Activated CD4-positive, alpha-beta T cell treated with anti-CD3 and anti-CD28 coated beads for 1 hour (primary cell): ENCODE measurements at places on chromosomes 5 and 9.

DNA sequence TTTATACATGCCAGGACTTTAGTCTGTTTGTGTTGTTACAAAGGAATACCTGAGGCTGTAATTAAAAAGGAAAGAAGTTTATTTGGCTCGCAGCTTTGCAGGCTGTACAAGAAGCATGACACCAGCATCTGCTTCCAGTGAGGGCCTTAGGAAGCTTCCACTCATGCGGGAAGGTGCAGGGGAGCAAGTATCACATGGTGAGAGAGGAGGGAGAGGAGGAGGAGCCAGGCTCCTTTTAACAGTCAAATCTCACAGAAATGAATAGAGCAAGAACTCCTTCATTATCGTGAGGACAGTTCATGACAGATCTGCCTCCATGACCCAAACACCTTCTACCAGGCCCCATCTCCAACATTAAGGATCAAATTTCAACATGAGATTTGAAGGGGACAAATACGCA is 18.7 kb upstream of the C5orf46 start:
- DNase-seq = no peak

DNA sequence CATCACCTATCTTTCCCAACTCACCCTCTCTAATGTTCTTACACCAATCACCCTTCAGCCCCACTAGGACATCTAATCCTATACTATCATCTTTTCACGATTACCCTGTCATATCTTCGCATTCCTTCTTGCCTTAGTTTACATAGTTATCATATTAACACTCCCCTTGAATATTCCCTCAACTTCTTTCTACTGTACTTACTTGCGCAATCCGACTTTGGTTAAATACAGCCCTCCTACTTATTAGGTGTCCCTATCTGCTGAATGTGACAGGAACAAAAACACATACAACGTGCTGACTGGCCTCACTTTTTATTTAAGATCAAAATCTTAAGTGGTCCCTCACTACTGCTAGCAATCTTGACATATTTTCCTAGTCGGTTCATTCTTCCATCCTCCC is 19.5 kb upstream of the HK3 start:
- DNase-seq = no peak

- no peak for DNase-seq
These were observed 173.5 kb downstream of the ZNF608 start for GRCh38 chr5:124572971-124573370.

GRCh38 chr9:123453831-123454321 is 97.9 kb downstream of the CRB2 start:
- no peak for DNase-seq

- DNase-seq = no peak
These were observed 302.5 kb downstream of the CDH18 start for GRCh38 chr5:19685473-19685872.

GRCh38 chr9:101566904-101567724 is 27.7 kb downstream of the PPP3R2 start:
- no peak for DNase-seq

GRCh38 chr9:109242014-109242413 is 75.0 kb upstream of the FRRS1L start:
- no peak for DNase-seq

DNA sequence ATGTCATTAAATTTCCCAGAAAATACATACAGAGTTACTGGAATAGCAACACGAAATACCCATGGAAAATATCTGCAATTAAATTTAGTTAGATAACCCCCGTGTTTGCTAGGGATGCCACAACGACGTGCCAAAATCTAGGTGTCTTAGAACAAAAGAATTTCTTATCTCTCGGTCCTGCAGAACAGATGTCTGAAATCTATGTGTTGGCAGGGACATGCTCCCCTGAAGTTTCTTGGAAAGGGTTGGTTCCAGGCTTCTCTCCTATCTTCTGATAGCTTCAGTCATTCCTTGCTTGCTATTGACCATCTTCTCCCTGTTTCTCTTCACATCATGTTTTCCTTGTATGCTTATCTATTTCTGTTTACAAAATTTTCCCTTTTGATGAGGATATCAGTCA is 1067.0 kb downstream of the CDH18 start:
- no peak for DNase-seq

- DNase-seq = no peak
These were observed 3.6 kb upstream of the OLFM1 start for GRCh38 chr9:135083831-135084230.

- DNase-seq = no peak
These were observed 204.5 kb downstream of the HSPA4 start for GRCh38 chr5:133256276-133256675.

DNA sequence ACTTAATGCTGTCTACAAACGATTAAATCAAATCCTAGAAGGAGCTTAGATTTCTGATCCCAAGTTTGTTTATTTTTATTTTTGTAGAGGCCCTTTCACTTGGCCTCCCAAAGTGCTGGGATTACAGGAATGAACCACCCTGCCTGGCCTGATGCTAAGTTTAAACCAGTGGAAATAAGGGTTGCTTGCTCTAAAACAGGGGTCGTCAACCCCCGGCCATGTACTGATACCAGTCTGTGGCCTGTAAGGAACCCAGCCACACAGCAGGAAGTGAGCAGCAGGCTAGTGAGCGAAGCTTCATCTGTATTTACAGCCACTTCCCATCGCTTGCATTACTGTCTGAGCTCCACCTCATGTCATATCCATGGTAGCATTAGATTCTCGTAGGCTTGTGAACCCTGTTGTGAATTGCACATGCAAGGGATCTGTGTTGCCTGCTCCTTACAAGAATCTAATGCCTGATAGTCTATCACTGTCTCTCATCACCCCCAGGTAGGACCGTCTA is 11.4 kb downstream of the TTC1 start:
- no peak for DNase-seq

- DNase-seq = no peak
These were observed 2200.4 kb upstream of the C9orf72 start for GRCh38 chr9:29773676-29774075.

GRCh38 chr5:146565764-146566367 is 49.9 kb upstream of the GPR151 start:
- no peak for DNase-seq

DNA sequence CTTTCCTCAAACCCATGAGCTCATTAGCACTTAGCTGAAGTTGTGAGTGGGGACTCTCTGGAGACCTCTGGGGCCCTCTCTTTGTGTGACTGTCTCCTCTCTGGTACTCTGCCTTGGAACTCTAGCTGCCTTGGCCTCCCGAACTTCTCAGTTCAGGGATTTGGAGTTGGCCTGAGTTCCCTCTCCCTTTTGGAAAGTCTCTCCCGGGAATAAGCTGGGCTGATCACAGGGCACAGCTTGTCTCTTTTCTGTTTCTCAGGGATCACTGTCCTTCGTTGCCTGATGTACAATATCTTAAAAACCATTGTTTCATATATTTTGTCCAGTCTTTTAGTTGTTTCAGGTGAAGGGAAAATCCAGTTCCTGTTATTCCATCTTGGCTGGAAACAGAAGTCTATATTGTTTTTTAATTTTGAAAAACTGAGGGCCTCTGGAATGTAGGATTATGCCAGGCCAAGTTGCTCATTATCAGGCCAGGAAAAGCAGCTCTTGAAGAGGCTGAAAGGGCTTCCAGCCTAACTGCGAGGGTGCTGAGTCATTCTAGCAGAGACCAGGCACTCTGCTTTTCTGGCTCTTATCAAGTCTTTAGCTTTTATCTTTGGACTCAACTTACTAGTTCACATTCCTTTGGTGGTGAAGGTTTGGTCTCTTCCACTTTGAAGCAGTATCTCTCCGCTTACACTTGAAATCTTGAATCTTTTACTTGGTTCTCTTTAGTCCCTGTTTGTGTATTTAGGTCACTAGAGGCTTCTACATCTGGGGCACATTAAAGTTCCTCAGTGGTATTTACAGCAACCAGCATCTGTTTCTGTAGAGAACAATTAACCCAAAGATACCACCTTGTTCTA is 8.4 kb upstream of the RGS3 start:
- no peak for DNase-seq

DNA sequence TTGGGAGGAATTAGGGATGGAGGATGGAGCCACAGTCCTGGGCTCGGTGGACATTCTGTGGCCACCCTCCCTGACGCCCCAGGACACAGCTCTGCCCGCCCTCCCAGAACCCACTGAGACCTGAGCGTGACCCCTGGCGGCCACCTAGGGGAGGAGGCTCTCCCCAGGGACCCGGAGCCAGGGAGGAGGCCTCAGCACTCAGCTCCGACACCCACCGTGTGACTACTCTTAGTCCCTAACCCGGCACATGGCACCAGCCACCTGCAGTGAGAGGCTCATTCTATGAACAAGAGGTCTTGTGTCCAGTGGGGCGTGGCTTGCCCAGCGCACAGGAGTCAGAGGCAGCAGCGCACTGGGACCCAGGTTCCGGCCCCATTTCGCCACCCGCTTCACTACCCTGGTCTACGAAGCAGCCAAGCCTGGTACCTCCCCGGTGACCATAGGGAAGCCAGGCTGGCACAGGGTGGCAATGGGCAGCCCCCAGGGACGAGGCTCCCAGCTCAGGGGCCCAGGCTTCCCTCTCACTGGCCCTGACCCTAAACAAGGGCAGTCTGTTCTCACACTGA is 10.2 kb downstream of the SARDH start:
- DNase-seq = no peak

DNA sequence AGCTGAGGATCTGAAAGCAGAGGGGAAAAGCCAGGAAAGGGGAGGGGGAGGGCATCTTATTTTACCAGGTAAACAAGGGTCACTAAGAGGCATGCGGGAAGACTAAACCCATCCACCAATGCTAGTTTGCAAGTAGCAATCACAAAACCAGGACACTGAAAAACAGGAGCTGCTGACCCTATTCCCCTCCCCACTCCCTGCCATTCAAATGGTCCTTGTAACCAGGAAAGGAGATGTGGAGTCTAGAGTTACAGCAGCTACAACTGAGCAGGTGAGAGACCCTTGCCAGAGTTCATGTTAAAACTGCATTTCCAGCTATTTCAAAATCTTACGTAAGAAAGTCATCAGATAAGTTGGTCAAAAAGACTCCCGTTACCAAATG is 85.3 kb upstream of the SIMC1 start:
- no peak for DNase-seq

DNA sequence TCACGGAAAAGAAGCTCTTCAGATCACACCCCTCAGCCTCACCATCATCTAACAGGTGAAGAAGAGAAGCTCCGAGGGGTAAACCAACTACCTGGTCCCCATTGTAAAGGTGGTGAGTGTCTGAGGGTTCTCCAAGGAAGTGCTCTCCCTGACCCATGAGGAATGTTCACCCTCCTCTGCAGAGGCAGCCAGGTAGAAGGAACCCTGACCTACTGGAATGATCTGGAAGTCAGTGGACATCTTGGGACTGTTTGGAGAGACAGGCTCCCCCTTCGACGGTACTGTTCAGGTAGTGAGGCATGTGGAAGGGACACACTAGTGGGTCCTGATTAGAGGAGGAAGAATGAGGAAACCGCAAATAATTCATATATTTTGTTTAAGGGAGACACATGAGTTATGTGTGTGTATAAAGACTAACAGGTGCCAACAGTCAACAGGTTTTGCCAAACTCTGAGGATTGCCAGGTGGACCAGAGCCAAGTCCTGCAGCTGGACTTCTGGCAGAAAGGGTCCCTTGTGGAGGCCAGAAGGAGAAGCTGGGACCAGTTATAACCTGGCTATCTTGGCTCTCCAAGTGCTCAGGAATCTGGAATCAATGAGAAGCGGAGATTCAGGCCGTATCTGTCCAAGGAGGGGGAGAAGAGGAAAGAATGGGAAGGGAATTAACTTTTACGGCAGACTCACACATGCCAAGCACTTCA is 3.0 kb upstream of the ZBTB34 start:
- DNase-seq = no peak

DNA sequence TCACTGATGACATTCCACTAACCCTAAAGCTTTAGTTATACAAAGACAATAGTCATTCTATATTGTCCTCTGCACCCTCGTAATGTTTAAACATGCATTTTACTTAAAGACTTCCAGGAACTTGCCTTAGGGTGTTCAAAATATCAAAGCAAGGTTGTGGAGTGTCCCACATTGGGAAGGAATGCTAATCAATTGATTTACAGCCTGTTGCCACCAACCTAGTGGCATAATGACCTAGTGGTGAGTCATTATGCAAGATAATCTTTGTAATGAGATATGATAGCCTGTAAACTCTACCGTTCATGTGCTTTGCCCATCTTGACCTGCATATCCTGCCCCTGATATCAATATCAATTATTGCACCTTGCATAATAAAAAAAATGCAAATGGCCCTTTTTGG is 542.9 kb downstream of the CDH9 start:
- no peak for DNase-seq
